ENCODE measurements at places on chromosomes 1 and 21.
A peak's percentile ranks its signal among the peaks of the same experiment; 100 is the strongest.

GRCh38 chr1:75671708-75672107, 52.8 kb upstream of the ACADM start:
- no peak for DNase-seq

DNA sequence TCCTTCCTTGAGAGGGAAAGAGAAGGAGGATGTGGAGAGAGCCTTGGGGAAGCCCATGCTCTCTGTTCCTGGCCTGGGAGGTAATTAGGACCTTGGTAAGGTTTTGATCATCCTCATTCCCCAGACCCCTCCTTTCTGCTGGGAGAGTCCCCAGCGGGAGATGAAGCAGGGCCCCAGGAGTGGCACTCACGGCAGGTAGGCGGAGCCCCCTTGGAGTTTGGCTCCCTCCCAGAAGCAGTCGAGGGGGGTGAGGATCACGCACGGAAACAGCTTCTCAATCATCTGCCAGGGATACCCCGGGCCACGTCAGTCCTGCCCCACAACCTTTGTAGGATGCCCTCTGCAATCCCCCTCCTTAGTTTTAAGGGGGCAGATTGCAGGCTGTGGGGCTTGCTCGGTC, 11.5 kb downstream of the PTCH2 start:
- no peak for DNase-seq

GRCh38 chr1:19650416-19651140, 6.5 kb downstream of the NBL1 start:
- DNase-seq, result no peak

GRCh38 chr1:17831597-17831996, 76.5 kb downstream of the ACTL8 start:
- DNase-seq, result no peak

DNA sequence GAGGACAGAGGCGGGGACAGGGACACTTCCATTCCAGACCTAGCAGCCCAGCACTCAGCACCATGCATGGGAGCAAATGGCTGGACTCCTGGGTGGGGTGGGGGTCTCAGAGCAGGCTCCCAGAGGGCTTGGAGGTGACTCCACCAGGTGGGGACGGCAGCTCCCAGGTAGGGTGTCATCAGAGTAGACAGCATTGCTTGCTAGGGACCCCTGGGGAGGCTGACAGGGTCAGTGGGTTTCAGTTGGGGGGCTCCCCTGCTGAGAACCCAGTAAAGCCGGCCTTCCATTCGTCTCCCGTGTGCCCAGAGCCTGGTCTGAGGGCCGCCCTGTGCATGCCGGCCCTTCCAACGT, 4.8 kb upstream of the GJC2 start:
- DNase-seq, result no peak

- DNase-seq, result no peak
These were observed 9.1 kb upstream of the GPR61 start for GRCh38 chr1:109530457-109531087.

- DNase-seq, result no peak
These were observed 766 bp downstream of the CNIH3 start for GRCh38 chr1:224616756-224617409.

- no peak for DNase-seq
These were observed 85.4 kb upstream of the CD53 start for GRCh38 chr1:110787328-110788071.

DNA sequence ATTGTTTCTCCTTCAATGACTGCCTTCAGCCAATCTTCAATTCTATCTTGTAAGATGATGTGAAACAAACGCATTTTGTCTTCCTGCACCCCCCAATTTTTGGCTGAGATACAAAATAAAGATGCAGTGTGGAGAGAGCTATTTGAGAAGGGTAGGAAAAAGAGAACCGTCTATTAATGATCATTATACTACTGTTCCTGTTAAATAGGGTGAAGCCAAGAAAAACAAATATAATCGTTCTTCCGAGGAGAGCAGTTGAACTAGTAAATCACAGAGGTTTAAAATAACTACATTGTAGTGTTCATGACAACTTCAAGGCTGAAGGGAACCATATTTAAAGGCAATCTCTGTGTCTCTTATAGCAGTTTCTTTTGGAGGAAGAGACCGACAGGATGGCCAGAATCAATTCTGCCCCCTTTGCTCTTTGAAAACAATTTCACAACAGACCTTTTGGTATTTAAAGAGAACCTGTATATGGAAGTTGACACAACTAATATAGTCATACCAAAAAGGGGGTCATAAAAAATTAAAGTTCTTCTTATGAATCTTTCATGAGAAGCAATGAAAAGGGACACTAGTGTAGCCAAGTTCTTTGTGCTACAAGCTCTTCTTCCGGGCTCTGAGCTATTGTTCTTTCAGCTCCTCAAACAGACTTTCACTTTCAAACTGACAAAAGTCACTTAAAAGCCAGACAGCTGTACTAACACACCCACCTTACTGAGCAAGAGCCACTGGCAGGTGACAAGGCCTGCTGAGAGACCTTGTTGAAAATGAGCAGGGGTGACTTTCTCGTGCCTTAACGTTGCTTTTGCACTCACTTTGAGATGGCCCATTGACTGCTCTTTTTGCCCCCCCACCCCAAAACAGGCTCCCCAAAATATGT, 30.9 kb downstream of the PROX1 start:
- DNase-seq, result no peak

GRCh38 chr1:203269654-203270020, 35.7 kb upstream of the BTG2 start:
- no peak for DNase-seq

- no peak for DNase-seq
These were observed 54.8 kb downstream of the TBX19 start for GRCh38 chr1:168335500-168335899.

DNA sequence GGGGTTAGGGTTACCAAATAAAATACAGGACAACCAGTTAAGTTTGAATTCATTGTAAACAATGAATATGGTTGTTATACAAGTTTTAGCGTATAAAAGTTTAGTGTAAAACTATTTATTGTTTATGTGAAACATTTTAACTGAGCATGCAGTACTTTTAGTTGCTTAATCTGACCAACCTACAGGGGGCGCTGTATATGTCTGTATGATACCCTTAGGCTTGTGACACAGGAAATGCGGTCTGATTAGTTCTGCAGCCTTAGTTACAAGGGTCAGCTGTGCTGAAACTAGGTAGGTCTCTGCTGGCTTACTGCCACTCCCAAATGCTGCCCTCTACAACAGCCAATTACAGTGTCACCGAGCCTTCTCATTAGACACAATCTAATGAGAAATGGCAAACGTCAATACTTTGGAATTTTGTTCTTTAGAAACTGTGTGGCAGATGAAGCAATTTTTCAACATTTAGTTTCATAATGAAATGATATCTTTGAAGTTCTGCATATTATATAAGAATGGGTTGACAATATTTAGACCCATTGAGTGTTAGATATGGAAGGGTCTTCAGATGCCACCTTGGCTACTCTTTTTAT, 56.2 kb downstream of the NTNG1 start:
- no peak for DNase-seq

GRCh38 chr1:1778663-1779319, 521 bp upstream of the NADK start:
- peak; percentile 54 for DNase-seq

DNA sequence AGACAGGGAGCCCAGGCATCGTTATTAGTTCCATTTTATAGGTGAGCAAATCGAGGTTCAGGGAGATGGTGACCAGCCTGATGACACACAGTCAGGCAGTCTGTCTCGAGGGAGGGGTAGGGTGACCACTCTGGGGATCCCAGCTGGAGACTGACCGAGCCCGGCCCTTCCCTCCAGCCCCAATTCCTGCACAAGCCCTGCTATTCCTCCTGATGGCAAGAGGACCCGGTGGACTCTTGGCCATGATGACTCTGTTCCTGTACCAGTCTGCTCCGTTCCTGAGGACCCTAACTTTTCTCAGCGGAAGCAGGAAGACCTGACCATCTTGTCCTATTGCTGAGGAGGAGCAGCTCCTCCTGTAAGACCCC, 391 bp downstream of the AGT start:
- DNase-seq, result no peak

- no peak for DNase-seq
These were observed 7.5 kb downstream of the PRXL2B start for GRCh38 chr1:2594001-2594640.

- no peak for DNase-seq
These were observed 6.2 kb downstream of the AHDC1 start for GRCh38 chr1:27597516-27598294.

DNA sequence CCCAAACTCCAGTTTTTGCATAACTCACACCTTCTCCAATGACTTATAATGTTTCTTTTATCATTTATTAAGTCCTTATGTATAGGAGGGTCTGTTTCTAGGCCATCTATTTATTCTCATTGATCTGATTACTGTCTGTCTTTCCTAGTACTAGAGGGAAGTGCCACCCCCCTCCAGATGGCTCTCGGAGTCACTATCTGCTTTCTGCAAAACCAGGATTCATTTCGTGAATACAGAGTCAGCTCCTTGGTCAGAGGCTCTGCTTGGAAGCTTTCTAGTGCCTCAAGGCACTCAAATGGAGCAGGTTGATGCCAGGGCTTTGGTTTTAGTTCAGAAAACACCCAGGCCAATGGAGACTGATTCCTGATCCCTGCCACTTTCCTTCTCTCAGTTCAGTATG, 102.3 kb upstream of the CD34 start:
- DNase-seq, result no peak

DNA sequence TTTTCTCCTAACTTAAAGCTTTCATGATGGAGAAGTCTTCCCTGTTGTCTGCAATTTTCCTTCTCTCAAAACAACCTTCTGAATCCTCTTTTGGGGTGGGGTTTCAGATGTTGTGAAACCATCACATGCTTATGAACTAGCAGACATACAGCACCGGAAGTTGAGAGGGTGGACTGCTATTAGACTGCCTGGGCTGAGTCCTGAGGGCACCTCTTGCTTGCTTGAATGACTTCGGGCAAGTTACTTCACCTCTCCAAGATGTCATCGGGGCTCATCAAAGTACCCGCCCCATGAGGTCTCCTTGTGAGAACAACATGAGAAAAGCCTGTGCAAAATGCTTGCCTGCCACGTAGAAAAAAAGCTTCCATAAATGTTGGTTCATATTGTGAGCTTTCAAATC, 89.6 kb downstream of the CCDC185 start:
- DNase-seq, result no peak

GRCh38 chr1:228308085-228308601, 98.5 kb downstream of the TRIM11 start:
- DNase-seq, result no peak

GRCh38 chr1:108669679-108670078, 8.8 kb upstream of the HENMT1 start:
- DNase-seq, result no peak

DNA sequence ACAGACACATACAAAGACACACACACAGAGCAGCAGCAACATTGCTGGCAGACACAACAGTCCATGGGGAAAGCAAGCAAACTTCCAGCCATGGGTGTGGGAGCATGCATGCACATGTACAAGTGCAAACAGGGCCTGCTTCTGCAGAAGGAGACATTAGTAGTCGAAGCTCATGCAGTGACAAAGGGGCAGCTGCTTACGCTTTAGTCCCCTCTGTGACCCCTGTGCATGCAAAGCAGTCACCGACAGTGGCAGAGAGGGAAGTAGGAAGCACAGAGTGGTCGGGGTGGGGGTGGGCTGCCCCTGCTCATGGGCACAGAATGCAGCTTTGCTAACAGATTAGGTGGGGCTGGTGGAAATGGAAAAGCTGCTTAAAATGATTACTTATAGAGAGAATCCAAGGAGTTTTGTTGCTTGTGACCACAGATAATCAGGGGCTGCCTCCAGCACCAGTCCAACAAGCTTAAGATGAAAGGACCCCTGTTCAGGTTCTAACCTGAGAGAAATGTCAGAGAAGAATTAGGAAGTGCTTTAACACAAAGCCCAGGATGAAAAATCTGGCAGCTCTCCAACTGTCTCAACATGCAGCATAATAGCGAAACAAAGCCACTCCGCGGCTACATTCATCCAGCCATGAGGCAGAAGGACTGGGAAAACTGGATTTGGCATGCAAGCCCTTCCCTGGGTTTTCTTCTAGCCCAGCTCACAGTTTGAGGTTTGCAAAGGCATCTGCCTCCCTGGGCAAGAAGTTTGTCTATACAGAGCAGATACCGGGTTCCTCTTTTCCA, 378.9 kb downstream of the KCNH1 start:
- DNase-seq, result no peak

- DNase-seq, result no peak
These were observed 1.2 kb downstream of the CNR2 start for GRCh38 chr1:23911921-23912320.

DNA sequence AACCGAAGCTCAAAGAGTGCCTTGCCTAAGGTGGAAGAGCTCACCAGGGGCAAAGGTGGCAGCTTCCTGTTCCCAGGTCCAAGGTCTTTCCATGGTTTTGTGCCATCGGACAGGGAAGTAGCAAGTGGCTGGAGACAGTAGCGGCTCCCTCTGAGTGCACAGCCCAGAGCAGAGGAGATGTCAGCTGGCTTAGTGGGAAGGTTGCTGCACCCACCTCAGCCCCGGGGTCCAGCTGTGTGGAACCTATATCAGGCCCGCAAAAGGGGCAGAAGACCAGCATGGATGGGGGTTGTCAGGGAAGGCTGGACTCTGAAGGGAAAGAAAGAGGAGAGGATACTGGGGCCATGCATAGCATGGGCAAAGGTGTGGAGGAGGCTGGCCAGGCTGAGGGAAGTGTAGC, 6.8 kb downstream of the IKBKE start:
- DNase-seq, result no peak

DNA sequence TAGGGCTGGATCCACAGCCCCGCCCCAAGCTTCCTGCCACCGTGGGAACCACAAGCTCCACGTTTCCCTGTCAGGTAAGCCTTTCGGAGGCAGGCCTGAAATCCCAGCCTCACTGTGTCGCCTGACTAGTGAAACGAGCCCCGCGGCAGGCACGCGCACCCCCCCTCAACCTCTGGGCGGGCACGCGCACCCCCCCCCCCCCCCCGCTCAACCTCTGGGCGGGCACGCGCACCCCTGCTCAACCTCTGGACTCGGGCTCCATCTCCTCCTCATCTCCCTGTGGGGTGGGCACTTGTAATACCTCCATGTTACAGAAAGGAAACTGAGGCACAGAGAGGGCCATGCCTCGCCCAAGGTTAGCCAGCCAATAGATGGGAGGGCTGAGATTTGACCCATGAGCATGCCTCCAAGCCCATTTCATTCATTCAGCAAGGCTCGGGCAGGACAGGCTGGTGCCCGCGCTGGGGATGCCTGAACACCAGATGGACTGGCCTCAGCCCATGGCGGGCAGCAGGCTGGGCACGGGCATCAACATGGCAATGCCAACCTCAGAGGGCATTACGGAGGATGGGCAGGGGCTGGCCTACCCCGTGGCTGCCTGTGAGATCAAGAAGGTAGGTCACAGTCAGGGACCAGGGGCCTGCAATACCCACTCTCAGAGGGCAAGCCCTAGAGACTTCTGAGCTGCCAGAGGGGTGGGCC, 4.7 kb downstream of the CFAP410 start:
- no peak for DNase-seq

GRCh38 chr1:54887665-54888071, 673 bp upstream of the DHCR24 start:
- DNase-seq, result no peak

GRCh38 chr1:59761443-59761842, 53.3 kb upstream of the HOOK1 start:
- no peak for DNase-seq

- DNase-seq, result no peak
These were observed 66.0 kb downstream of the GNG4 start for GRCh38 chr1:235583511-235584001.

- no peak for DNase-seq
These were observed 48.4 kb downstream of the SLC37A1 start for GRCh38 chr21:42561762-42562650.

GRCh38 chr1:60699325-60699724, 383.0 kb upstream of the NFIA start:
- no peak for DNase-seq

GRCh38 chr1:195576641-195577040, 1031.6 kb downstream of the KCNT2 start:
- no peak for DNase-seq

GRCh38 chr1:60825593-60825992, 256.8 kb upstream of the NFIA start:
- no peak for DNase-seq

Measured in stimulated activated CD4-positive, alpha-beta T cell treated with anti-CD3 and anti-CD28 coated beads, Interleukin-15, amount 100 ng/mL, for 1 hour (primary cell).